GM23338 (cell line): ENCODE measurements at places on chromosomes 12 and 14.
A peak's percentile ranks its signal among the peaks of the same experiment; 100 is the strongest.

- DNase-seq = peak; percentile 50
Measured at GRCh38 chr12:101824831-101825230, 5.9 kb downstream of the GNPTAB start.

- no peak for DNase-seq
Measured at GRCh38 chr14:91008759-91009409, 51.6 kb downstream of the RPS6KA5 start.

GRCh38 chr12:23950210-23950774 lies 822 bp upstream of the SOX5 start:
- DNase-seq = peak; percentile 42

GRCh38 chr12:89927226-89927698 lies 218.6 kb upstream of the ATP2B1 start:
- DNase-seq = no peak

DNA sequence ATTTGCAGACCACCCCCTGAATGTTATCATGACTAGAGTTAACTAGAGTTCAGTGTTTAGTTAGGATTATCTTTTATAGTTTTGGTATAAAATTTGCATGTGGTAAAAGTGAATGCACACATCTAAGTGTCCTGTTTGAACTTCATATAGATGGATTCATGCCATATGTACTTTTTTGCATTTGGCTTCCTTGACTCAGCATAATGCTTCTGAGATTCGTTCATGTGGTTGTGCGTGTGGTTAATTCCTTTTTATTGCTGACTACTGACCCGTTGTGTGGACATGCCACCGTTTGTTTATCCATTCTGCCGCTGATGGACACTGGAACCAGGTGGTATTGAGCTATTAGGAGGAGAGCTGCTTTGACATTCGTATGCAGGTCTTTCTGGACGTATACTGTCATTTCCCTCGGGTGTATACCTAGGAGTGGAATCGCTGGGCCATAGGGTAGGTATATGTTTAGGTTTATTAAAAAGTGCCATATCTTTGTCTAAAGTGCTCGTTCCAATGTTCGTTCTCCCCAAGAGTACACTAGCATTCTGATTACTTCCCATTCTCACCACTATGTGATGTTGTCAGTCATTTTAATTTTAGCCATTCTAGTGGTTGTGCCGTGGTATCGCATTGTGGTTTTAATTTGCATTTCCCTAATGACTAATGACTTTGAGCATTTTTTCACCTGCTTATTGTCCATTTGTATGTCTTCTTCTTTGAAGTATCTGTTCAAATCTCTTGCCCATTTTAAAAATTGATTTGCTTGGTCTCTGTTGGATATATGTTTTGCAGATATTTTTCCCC lies 37.7 kb downstream of the RIN3 start:
- no peak for DNase-seq

DNA sequence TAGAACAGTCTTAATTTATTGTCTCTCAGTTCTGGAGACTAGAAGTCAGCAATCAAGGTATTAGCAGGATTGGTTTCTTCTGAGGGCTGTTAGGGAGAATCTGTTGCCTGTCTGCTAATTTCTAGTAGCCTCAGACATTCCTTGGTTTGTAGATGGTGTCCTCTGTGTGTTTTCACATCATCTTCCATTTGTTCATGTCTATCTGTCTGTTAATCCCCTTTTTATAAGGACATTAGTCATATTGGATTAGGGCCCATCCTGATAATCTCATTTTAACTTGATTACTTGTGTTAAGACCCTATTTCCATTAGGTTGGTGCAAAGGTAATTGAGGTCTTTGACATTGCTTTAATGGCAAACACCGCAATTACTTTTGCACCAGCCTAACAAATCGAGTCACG lies 34.3 kb downstream of the TBC1D15 start:
- no peak for DNase-seq

GRCh38 chr12:84814664-84815245 lies 97.8 kb downstream of the SLC6A15 start:
- no peak for DNase-seq

DNA sequence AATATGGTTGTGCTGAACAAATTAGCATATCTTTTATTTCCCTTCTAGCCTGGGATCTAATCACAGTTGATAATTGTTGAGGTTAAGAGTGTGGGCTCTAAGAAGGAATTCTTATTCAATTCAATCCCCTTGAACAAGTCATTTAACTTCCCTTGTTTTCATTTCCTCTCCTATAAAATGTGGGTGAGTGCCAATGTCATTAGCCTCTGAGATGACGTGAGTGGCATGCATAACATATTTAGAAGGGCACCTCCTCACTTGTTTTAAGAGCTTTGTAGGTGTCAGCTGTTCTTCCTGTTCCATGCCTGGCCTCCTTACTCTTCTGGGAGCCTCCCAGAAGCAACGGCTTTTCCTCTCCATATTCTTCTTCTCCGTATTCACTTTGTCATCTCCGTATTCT lies 155.4 kb upstream of the NEDD1 start:
- DNase-seq = no peak

GRCh38 chr14:102757646-102758045 lies 19.6 kb upstream of the TRAF3 start:
- DNase-seq = no peak

DNA sequence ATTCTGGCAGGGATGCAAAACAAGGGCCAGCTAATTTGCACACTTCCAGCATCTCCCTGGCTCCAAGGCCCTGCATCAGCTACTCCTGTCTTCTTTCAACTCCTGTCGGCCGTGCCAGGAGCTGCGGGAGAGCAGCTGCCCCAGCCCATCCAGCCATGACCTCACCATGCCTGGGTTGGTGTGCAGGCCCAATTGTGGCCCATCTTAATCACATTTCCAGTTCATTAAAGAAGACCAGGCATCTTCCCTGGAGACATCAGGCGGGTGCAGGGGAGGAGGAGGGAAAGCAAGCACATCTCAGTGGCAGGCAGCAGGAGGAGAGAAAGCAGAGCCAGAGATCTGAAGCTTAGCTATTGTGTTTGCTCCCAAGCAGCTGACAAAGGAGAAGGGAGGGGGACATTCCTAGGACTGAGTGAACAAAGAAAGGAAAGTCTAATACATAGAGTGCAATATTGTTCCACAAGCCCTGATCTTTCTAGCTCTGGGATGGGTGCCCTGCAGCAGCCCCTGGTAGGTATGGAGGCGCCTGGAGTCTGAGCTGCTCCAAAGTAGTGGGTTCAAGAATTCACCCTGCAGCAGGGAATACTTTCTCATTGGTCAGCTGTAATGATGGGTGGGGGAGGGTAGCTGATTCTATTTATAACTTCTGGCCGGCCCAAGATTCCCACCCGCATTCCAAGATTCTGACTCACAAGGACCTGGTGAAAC lies 40.1 kb downstream of the VWF start:
- peak; percentile 86 for DNase-seq
